CD4-positive, alpha-beta T cell treated with Interleukin-6 at 100 ng/mL for 8 hours (primary cell): ENCODE measurements at places on chromosomes 5 and 9.

DNA sequence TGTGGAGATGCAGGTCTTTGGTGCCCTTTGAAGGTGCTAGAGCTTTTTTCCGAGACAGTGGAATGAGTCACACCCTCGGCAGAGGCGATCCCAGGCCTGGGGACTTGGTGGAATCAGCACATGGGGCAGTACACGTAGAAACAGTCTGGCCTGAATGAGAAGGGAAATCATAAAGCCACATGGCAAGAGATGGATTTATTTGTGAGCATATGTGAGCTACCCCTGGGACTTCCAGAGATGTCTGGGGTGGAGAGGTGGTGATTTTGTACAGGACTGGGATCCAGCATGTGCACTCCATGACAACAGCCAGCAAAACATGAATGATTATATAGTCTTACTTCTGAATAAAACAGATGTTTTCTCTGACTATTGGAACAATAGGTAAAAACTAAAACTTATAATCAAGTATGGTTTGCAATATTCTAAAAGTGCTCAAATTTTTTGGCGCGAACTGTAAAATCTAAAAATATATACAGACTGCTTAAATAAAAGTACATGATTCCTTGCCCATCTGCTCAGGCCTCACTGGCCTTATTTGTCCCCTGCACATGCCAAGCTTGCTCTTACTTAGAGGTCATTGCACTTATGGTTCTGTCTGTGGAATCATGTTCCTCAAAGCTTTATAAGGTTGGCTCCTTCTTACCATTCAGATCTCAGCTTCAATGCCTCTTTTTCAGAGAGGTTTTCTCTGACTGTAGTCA lies 54.7 kb upstream of the SMARCA2 start:
- DNase-seq = no peak

DNA sequence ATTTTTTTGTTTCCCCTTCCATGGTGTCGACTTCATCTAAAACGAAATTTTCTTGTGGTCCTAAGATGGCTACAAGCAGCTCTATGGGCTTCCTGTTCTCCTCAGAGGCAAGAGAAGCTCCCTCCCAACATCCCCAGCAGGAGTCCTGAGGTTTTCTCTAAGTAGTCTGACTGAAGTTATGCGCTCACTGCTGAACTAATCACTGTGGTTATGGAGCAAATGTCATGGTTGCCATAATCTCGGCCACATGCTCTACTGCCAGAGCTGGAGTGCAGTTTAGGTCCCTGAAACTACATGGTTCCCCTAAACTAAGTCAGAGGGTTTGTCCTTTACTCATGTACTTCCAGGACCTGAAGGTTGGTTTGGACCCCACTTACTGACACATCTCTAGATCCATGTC lies 68.0 kb upstream of the MAMDC2 start:
- DNase-seq = no peak

GRCh38 chr5:137605411-137605810 lies 106.3 kb upstream of the SPOCK1 start:
- no peak for DNase-seq

- DNase-seq = no peak
These were observed 466 bp downstream of the SMC2 start for GRCh38 chr9:104094534-104095015.

- DNase-seq = no peak
These were observed 119.9 kb downstream of the ADAMTS2 start for GRCh38 chr5:179225387-179225786.

GRCh38 chr9:69465473-69465872 lies 140.5 kb downstream of the ENTREP1 start:
- no peak for DNase-seq

DNA sequence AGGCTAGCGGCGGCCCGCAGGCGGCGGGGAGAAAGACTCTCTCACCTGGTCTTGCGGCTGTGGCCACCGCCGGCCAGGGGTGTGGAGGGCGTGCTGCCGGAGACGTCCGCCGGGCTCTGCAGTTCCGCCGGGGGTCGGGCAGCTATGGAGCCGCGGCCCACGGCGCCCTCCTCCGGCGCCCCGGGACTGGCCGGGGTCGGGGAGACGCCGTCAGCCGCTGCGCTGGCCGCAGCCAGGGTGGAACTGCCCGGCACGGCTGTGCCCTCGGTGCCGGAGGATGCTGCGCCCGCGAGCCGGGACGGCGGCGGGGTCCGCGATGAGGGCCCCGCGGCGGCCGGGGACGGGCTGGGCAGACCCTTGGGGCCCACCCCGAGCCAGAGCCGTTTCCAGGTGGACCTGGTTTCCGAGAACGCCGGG lies 253 bp downstream of the SLC12A2 start:
- DNase-seq = no peak

DNA sequence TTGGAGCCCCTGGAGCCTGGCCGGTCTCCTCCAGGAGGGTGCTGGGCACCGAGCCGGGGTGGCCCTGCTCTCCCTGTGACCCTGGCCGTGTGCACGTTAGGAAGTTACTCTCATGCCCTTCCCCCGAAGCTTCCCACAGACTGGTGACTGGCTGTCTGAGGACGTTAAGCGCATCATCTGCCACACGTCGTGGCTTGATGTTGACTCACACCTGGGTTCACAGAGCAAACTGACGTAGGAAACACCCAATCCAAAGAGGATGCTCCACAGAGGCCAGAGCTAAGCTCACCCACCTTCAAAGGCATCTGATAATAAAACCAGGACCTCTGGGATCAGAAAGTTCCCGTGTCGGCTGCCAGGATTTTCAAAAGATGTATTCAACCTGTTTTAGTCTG lies 152.9 kb upstream of the PHYKPL start:
- no peak for DNase-seq
